ENCODE measurements at places on chromosomes 11 and 22.

- peak; percentile 51 for DNase-seq
Measured at GRCh38 chr11:121482231-121483129, 29.7 kb upstream of the SORL1-AS1 start.

- DNase-seq, result no peak
Measured at GRCh38 chr11:104572279-104572678, 326.0 kb downstream of the CASP12 start.

GRCh38 chr22:38345782-38346181 lies 28.5 kb upstream of the CSNK1E start:
- no peak for DNase-seq

GRCh38 chr11:63826471-63827190 lies 12.3 kb upstream of the MARK2 start:
- no peak for DNase-seq

DNA sequence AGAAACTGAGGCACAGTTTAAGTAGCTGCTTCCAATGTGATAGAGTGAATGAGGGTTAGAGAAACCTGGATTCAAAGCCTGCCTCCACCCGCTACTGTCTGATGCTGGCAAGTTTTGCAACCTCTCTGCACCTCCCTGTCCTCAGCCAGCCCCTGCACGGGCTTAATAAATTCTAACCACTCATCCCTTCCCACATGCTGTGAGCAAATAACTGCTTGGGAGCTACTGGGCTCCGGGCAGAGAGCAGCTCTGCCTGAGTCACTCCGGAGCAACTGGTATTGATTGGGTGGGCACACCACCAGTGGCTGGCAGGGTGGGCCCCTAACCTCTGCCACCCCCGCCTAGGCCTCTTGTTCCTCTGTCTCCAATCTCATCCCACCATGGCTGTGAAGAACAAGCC lies 104.3 kb upstream of the SYT13 start:
- DNase-seq, result no peak

DNA sequence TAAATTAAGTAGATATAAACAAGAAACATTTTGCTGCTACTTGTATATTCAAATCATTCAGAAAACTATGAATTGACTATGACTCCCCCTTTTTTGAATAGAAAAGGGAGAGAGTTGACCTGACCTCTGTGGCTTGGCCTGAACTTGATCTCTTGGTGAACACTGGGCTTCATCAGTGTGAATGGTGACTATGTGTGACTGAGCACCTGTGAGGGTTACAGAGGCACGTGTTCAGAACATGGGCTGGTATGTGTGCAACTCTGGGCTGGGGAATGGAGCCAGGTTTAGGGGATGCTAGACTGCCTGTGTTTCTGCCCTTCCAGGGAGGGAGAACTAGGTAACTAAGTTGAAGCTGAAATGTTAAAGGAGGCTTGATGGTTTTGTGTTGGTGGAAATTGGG lies 29.2 kb downstream of the HSD17B12 start:
- DNase-seq, result no peak

GRCh38 chr11:74171997-74172396 lies 908 bp downstream of the PPME1 start:
- no peak for DNase-seq

DNA sequence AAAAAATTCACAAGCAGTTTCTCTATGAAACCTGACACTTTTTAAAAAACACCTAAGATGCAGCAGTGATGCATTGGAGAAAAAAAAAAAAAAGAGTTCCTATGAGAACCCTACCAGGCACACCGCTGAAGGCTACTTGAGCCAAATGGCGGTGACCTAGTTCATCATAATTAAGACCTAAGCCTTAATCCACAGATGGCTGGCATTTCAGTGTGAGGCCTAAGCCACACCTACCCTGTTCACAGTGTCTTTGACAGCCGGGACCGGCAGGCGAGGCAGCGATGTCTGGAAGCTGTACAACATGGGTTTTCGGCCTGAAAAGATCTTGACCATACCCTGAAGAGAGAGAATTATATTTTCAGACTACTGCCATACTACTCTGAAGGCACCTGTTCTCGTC lies 38.0 kb downstream of the CPT1A start:
- no peak for DNase-seq

- no peak for DNase-seq
Measured at GRCh38 chr11:27907530-27907929, 200.4 kb downstream of the KIF18A start.

DNA sequence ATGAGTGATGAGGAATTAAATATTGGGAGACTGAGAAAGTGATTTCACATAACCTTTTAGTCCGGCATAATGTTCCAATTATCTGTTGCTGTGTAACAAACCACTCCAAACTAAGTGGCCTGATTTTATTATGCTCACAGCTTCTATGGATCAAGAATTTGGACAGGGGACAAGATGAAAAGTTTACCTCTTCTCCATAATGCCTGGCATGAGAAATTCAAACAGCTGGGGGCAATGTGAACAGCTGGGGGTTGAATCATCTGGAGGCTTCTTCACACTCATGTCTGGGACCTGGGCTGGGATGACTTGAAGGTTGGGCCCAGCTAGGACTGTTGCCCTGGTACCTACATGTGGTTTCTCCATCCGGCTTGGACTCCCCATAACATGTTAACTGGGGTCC lies 99.4 kb upstream of the DRD2 start:
- no peak for DNase-seq

DNA sequence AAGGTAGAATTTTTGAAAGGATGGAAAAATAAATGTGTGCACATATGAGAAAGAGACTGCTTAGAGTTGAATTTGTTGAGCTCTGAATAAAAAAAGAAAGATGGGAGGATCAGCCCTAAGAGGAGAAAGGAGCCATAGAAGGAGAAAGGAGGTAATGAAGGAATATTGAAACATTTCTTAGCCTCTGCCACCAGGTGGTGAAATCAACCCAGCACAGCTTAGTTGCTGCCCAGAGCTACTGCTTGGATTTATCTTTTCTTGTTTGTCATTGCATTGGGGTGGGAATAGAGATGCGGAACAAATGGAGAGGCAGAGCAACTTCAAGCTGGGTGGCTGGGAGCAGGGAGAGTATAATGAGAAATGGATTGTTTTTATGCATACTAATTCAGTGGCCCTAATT lies 80.4 kb downstream of the SERGEF start:
- DNase-seq, result no peak

GRCh38 chr22:28006271-28006670 lies 87.2 kb upstream of the PITPNB start:
- no peak for DNase-seq

DNA sequence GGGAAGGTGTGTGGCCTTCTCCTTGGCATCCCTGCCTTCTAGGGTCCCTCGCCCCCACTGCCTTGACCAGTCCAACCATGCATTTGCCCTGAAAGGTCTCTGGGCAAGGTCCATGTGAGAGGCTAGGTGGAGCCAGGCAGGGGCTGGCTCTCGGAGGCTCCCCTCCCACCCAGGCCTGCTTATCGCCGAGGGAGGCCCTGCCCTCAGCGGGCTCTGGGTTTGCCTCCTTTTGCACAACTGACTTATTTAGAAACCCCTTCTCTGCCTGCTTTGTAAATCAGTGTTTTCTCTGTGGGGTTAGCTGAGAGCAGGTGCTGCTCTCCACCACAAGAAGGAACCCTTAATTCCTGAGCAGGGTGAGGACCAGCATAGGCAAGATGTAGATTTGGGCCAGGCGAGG lies 47.7 kb downstream of the CD82 start:
- DNase-seq, result no peak

DNA sequence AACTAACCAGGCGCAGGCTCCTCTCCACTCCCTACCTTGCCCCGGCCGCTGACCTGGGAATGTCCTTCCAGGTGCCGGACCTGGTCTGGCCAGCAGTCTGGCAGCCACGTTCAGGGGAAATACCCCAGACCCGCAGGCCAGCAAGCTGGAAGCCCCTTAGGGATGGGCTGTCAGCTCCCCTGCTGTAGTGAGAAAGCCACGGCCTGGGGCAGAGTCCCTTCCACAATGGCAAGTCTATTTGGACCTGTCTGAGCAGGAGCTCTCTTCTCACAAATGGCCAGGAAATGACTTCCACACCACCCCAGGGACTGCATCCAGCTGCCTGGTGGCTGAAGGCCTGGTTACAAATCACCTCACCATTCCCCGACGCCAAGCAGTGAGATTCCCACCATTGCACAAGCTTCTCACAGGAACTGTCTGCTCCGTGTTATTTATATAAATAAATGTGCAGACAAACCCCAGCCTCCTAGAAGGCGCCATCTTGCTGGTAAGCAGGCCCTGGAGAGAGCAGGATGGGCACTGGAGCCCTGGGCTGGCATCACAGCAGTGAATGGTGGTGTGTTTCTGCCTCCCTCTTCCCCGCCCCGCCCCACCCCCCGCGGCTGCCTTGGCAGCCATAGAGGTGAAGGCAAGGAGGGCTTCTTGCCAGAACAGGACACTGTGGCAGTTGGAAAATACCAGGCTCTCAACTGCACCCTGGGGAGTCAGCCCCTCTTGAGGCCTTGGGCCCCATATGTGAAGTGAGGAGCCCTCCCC lies 23.7 kb downstream of the RSPH14 start:
- no peak for DNase-seq

GRCh38 chr22:26432619-26433311 lies 3.7 kb downstream of the ASPHD2 start:
- DNase-seq, result peak; percentile 34

DNA sequence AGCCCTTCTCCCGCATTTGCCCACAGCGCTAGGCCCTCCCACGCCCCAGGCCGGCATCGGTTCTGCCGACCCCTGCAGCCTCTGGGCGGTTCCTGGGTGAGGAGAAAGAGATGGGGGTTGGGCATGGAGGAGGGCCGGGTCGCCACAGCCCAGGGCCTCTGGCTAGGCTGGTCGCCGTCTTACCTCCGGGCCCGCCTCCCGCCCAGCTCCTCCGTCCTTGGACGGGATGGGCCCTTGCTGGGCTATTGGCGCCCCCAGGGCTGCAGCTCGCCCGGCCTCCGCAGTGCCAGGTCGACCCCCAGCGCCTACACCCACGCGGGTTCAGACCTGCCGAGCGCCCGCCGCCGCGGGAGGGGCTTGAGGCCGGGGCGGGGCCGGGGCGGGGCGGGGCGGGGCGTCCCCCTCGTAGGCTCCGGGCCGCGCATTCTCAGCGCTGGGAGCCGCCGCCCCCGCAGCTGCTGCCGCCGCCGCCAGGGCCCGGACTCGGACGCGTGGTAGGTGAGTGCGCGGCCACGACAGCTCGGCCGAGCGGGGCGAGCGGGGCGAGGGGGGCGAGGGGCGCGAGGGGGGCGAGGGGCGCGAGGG lies at the start of gene CD151:
Gene CD151 (plus strand): TSS at position 424 of the 585 bp plus-strand sequence. CDS start 3,118 bp downstream, outside the sequence.
- DNase-seq, result peak; percentile 85

DNA sequence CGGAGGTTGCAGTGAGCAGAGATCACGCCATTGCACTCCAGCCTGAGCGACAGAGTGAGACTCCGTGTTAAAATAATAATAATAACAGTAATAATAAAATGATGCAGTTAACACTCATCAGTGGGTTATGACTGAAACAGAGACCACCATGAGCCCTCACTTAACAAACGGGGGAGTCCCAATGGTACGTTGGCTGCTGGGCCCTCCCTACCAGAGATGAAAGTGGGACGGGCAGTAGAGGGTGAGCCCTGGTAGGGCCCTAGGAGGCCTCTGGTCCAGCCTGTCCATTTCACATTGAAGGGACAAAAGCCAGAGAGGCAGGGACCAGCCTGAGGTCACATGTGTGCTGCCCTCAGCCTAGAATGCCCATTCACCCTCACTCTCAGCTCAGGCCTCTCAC lies 13.7 kb upstream of the KIAA0930 start:
- no peak for DNase-seq

- no peak for DNase-seq
Measured at GRCh38 chr11:119054418-119054817, 2.6 kb downstream of the HYOU1 start.

DNA sequence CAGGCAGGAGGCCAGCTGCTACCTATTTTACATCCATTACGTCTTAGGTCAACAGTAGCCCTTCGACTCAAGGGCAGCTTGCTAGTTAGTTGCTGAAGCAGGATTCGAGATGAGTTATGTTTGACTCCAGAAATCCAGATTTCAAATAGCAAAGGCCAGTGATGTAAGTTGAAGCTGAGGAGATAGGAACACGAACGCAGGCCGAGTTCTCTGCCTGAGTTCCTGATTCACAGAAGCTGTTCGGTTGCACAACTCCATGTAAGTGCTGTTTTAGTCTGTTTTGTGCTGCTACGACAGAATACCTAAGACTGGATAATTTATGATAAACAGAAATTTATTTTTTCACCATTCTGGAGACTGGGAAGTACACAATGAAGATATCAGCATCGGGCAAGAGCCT lies 111.2 kb downstream of the SLC1A2 start:
- DNase-seq, result no peak

- DNase-seq, result no peak
Measured at GRCh38 chr22:36858966-36859365, 1.8 kb upstream of the NCF4 start.

GRCh38 chr11:20594274-20595061 lies 4.9 kb upstream of the SLC6A5 start:
- DNase-seq, result no peak

GRCh38 chr22:18024956-18025720 lies 777 bp upstream of the MICAL3 start:
- DNase-seq, result no peak

DNA sequence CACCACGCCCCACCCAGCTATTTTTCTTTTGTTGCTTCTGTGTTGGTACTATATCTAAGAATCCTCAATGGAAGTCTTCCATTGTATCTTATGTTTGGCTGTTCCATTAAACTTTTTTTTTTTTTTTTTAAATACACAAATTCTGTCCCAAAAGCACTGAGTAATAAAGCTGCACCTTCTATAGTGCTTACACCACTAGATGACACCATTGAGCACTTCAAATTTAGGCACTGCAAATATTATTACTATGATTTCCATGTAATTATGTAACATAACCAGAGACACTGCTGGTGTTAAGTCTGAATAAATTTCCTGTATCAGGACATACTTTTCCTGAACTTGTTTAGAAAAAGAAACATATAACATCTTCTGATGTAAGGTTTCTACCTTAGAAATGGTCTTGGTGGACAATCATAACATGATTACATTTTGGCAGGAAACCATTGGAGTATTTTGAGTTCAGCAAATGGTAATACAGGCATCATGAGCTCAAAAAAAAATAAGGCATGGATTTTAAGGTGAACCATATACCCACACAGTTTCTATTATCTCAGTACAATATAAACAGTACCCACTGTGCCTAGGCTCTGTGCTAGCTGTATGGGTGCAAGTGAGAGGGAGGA lies 110.5 kb downstream of the ATG16L2 start:
- peak; percentile 31 for DNase-seq

- no peak for DNase-seq
Measured at GRCh38 chr11:114052160-114052559, 7.4 kb upstream of the ZBTB16 start.

- no peak for DNase-seq
Measured at GRCh38 chr11:120144501-120144900, 6.6 kb upstream of the TRIM29 start.

GRCh38 chr11:8250981-8251615 lies 12.6 kb downstream of the LMO1 start:
- no peak for DNase-seq

GRCh38 chr11:9170450-9170849 lies 79.1 kb upstream of the SCUBE2 start:
- DNase-seq, result no peak

DNA sequence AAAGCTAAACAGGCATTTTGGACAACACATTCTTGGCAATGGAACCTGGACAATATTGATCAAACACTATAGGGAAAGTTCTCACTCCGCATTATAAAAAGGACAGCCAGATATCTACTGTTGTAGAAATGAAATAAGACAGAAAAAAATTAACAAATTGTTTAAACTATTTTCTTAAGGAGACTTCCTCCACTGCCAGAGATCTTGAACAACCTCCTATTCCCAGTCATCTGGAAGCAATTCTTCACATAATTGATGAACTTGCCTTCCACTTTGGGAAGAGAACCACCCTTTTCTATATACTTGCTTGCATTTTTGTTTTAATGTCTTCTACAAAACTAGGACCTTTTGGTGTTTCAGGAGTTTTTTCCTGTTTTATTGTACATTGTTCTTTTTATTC lies 216.1 kb downstream of the CASP12 start:
- DNase-seq, result no peak

GRCh38 chr11:21771097-21771496 lies 421.8 kb upstream of the ANO5 start:
- DNase-seq, result no peak
